ENCODE measurements at places on chromosomes 12 and 14.

DNA sequence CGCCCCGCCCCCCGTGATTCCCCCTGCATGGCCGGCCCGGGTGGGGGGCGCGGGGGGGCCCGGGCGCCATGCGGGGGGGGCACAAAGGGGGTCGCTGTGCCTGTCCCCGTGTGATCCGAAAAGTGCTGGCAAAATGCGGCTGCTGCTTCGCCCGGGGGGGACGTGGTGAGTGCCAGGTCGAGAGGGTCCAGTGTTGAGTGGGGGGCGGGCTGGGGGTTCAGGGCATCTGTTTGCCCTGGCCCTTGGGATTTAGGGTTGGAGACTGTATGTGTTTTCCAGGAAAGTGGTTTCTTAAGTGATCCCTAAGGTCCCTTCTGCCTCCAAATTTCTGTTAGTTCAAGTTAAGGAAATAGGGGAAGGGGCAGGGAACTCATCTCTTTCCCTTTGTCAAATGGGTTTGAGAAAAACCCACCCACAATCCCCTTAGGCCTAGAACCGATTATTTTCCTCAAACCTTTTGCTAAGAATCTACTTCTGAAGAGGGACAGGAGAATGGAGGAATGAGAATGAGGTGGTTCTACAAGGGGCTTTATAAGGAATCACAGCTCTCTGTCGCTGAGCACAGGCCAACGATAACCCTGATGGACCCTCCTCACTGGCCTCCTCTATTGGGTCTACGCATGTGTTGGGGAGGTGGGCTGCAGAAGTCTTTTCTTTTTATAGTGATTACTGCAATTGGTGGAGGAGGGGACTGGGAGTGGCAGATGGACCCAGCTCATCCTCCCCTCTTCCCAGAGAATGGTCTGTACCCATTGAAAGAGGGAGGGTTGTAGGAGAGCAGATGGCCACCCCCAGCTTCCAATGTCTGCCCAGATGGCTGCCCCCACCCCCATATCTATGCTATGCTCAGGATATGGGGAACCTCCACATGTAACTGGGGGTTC lies 834 bp downstream of the ARHGEF25 start:
- DNase-seq: no peak

GRCh38 chr12:49296034-49296835 lies 1.3 kb downstream of the PRPH start:
- peak; percentile 83 for DNase-seq

- peak; percentile 12 for DNase-seq
Observed at GRCh38 chr12:89461649-89462612, 62.7 kb downstream of the GALNT4 start.

- no peak for DNase-seq
Observed at GRCh38 chr12:53268630-53269562, 797 bp downstream of the ESPL1 start.

- peak; percentile 70 for DNase-seq
Observed at GRCh38 chr12:120528861-120529525, at the start of gene COQ5. COQ5 (minus strand) TSS chr12:120529158; CDS start chr12:120529141, 17 bp downstream.

GRCh38 chr12:62677355-62677754 lies 210.7 kb downstream of the MON2 start:
- no peak for DNase-seq

DNA sequence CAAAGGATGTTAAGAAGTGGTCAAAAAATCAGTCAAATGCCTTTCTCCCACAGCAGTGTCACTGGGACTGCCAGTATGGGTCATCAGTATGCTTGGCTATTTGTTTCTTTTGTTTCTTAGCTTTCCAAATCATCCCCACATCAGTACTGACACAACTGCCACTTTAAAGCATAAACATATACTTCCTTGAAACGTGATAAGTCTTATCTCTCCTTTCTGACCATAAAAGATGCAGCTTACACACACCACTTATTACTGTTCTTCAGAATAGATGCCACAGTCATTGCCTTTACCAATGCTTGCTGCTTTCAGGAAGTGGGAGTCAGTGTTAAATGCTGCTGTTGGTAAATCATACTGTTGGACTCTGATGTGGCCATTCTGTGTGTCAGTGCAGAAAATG lies 18.6 kb upstream of the GARIN2 start:
- DNase-seq: no peak

- DNase-seq: no peak
Observed at GRCh38 chr12:45720069-45720468, 9.4 kb upstream of the ARID2 start.

GRCh38 chr14:100221533-100222223 lies 17.3 kb upstream of the YY1 start:
- no peak for DNase-seq

DNA sequence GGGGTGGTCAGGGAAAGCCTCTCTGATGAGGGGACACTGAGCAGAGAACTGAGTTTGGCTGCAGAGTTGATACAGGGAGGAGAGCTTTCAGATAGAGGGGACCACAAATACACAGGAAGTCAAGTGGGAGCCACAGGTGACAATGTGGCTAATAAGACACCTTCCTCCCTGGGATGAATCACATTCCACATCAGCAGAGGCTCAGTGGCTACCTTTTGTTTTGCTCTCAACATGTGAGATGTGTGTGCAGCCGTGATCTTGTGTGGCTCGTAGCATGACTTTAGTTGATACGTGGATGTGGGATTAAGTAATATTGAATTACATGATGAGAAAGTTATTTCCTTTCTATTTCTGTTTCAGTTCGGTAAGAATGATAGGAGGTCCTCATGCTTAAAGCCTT lies 7.5 kb downstream of the CRADD start:
- DNase-seq: no peak

DNA sequence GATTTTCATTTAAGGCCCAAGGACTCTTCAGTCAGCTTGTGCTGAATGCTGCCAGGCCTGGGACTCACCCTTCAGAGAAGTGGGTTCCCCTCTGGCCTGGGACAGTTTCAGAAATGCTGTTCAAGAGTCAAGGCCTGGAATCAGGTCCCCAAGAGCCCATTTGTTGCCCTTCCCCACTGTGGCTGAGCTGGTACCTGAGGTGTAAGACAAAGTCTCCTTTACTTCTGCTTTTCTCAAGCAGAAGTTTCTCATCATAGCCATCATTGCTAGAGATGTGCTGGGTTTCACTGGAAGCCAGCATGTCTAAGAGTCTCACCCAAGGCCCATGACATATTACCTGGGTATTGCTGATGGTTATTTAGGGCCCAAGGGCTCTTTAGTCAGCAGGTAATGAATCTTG lies 8.9 kb downstream of the FANCM start:
- DNase-seq: no peak

- no peak for DNase-seq
Observed at GRCh38 chr12:29728030-29728429, 55.7 kb downstream of the TMTC1 start.

- DNase-seq: no peak
Observed at GRCh38 chr14:68458840-68459469, 333.9 kb downstream of the ZFP36L1 start.

DNA sequence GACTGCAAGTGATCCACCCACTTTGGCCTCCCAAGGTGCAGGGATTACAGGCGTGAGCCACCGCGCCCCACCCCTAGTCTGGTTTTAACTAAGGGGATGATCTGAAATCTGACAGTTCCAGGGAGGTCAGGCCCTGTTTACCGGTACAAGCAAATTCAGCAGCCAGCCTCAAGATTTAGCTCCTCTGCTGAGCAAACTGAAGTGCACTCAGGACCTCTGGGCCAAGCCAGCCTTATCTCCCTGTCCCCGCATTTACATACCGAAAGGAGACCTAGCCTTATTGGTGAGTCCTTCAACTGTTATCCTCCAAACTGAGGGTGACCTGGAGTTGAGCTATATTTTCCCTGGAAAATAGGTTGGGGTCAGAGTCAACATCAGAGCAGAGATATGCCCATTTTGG lies 835 bp upstream of the ABHD4 start:
- DNase-seq: no peak

DNA sequence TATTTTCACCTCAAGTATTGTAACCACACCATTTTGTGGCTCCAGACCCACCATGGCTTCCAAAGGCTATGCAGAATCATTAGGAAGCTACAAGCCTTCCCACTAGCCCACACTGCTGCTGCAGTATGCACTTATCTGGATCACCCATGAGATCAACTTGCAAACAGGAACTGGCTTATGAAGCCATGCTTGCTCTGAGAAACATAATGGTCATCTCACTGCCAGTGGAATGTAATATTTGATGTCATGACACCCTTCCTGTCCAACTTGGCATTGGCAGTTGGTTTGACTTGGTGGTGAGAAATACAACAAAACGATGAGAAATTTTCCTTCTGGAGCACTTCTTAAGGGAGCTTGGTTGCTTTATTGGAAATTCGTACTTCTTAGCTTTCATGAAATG lies 69.3 kb upstream of the FRMD6 start:
- no peak for DNase-seq

GRCh38 chr12:7439579-7440505 lies 4.1 kb downstream of the CD163L1 start:
- no peak for DNase-seq

DNA sequence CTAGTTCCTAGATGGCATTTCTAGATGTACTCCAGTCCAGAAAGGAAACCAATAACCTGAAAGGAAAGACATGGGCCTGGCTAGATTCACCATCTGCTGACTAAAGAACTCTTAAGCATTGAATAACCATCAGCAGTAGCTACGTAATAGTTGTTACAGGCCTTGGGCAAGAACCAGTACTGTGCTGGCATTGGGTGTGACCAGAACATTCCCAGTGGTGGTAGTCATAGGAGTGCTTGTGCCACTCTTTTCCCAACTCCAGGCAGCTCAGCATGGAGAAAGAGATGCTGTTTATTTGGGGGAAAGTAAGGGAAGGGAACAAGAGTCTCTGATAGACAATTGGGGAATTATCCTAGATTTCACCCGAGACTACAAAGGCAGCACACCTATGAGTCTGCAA lies 333.3 kb downstream of the SLC16A7 start:
- DNase-seq: no peak

- DNase-seq: no peak
Observed at GRCh38 chr12:1510056-1510812, 84.1 kb downstream of the FBXL14 start.

DNA sequence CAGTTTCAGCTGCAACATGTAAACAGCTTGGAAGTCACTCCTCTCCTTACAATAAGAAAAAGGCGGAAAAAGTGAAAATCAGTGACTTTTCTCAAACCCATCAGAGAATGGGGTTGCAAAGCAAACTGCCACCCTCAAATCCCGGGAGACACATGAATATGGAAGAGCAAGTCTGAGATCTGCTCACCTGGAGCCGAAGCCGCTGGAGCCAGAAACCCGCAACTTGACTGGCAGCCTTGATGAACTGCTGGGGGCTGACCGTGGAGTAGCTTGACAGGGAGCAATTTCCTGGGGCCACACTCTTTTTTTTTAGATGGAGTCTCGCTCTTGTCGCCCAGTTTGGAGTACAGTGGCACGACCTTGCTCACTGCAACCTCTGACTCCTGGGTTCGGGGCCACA lies 208.2 kb downstream of the KIF26A start:
- DNase-seq: no peak

DNA sequence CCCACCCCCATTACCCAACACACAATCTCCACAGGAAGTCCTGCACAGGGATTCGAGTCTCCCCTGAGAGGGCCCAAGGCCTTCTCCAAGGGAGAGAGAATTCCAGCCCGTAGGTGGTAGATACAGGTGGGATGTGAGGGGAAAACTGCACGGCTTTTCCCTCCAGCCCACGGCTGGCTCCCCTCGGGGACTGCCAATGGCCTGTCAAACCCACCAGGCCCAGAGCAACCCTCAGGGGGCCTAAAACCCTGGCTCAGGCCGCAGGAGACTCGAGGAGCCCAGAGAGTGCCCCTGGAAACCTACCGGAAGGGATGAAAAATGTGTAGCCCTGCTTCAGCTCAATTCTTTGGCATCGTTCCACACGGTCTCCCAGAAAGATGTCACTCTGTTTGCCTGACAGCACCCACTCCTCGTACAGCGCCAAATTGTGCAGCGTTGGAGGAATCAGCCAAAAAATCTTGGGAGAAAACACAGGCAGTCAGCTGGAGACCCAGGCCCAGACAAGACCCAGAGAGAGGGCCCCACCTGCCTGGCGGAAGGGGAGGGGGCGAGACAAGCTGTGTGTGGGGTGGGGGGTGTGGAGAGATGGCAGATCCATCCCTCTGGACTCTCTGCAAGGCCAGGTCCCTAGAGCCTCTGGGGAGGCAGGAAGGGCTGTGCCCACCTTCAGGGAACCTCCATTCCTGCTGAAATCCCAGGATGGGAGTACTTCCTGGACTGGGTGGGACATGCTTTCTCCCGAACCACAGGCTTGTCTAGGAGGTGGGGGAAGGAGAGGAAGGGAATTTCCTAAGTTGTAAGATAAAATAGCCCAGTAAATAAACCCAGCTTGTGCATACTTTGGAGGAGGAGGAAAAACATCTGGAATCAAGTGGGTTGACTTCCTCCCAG lies 48.1 kb downstream of the KDM2B start:
- no peak for DNase-seq
